CD4-positive, alpha-beta T cell (primary cell): ENCODE measurements at places on chromosomes 12 and 14.

DNA sequence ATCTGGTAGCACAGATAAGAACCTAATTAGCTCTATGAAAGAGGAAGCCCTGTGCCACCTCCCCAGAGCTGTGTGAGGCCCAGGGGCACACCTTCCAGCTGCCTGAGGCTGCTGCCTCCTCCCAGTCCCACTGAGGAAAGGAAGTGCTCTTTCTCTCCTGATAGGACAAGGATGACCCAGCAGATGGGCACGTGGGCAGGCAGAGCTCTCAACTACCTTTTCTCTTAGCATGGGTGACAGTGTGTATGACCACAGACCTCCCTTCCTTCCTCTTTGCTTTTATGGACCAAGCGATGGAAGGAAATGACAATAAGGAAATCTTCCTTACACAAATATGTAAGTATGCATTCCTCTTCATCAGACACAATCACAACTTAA is 127.6 kb upstream of the AMIGO2 start:
- DNase-seq, result no peak

GRCh38 chr14:73091044-73091443 is 32.7 kb downstream of the RBM25 start:
- DNase-seq, result no peak

- DNase-seq, result no peak
Measured at GRCh38 chr12:2535583-2536204, 259.1 kb upstream of the FKBP4 start.

GRCh38 chr14:36975834-36976233 is 196.6 kb downstream of the SLC25A21 start:
- DNase-seq, result no peak

DNA sequence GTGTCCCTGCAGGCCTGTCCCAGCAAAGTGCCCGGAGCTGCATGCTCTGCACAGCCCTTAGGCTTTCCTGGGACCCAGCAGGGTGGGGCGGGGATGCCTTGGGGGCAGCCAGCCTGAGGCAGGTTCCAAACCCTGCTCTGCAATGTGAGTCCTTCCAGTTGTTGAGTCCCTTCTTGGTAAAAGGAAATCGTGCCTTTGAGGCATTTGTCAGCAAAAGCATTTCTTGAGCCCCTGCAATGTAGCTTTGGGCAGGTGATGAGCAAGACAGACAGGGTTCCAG is 38.1 kb upstream of the TRAF3 start:
- no peak for DNase-seq

GRCh38 chr14:56659964-56660551 is 80.5 kb downstream of the TMEM260 start:
- no peak for DNase-seq

DNA sequence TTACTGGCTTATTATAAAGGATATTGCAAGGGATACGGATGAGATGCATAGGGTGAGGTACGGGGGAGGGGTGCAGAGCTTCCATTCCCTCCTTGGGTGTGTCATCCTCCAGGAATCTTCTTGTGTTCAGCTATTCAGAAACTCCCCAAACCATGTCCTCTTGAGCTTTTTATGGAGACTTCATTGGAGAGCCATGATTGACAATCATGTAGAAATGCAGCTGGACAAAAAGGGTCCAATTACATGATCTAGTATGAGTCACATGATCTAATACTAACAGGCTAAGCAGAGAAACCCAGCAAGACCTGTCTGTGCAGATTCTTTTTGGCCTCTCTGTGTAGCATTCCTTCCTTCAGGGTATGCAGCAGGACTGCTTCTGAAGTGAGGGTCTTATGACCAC is 23.9 kb upstream of the FLVCR2 start:
- no peak for DNase-seq

- no peak for DNase-seq
Measured at GRCh38 chr12:94775710-94776109, 125.4 kb upstream of the TMCC3 start.

GRCh38 chr12:18719922-18720510 is 17.8 kb downstream of the PLCZ1 start:
- DNase-seq, result no peak

DNA sequence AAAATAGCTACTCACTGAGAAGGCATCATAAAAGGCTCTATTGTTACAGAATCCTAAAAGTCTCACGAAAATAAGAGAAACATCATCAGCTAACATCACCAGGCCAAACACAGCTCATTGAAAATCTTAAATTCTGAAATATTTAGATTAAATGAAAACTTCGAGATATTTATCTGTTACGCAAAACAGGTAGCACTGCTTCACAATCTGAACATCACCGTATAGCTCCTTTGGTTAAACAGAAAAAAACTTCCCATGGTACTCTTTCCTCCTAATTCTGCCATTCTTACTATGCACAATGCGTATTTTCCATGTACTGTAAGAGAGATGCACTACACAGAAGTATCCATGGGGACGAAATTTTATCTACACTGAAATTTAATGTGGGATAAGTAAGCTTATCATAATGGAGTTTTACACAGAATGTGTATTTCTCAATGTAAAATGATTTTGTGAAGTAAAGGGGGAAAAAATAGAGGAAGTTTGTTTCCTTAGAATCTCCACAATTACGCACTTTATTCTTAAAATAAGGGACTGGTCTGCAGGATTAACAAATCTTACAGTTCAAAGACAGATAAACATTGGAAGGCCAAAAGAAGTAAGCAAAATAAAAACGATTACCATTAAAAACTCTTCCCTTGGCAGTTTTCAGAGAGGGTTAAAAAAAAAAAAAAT is 1.9 kb downstream of the SGPP1 start:
- no peak for DNase-seq

DNA sequence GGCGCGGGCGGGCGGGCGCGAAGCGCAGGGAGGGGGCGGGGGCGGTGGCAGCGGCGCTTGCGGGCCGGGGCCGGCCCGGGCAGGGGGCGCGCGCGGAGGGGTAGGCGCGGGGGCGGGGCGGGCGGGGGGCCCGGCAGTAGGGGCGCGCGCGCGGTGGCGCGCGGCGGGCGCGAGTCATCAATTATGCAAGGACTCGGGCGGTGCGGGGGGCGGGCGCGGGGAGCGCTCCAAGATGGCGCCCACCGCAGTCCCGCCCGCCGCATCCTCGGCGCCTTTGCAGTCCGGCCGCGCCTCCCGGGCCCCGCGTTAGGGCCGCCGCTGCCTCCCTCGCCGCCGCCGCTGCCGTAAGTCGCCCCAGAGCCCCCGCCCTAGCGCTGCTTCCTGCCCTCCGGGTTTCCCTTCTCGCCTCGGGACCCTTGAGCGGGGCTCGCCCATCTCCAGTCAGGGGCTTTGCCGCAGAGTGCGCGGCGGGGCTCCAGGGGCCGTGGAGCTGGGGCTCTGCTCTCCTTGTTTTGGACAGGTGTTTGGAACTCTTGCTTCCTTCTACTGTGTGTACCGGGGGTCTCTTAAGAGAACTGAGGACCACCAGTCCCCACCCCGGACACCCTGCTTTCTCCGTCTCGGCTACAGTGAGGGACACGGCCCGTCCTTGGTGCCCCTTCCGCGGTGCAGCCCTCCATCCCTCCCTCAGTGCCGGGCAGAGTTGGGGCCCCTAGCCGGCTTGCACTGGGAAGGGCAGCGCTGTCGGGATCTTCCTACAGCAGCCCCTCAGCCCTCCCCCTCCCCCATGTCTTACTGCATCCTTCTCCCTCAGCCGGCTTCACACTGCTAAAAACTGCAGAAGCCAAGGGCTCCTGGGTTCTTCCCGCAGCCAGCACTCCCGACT is at the start of gene SCN8A:
SCN8A (plus strand) TSS at position 218 of the 886 bp plus-strand sequence. CDS start 71,585 bp downstream, outside the sequence.
- no peak for DNase-seq

DNA sequence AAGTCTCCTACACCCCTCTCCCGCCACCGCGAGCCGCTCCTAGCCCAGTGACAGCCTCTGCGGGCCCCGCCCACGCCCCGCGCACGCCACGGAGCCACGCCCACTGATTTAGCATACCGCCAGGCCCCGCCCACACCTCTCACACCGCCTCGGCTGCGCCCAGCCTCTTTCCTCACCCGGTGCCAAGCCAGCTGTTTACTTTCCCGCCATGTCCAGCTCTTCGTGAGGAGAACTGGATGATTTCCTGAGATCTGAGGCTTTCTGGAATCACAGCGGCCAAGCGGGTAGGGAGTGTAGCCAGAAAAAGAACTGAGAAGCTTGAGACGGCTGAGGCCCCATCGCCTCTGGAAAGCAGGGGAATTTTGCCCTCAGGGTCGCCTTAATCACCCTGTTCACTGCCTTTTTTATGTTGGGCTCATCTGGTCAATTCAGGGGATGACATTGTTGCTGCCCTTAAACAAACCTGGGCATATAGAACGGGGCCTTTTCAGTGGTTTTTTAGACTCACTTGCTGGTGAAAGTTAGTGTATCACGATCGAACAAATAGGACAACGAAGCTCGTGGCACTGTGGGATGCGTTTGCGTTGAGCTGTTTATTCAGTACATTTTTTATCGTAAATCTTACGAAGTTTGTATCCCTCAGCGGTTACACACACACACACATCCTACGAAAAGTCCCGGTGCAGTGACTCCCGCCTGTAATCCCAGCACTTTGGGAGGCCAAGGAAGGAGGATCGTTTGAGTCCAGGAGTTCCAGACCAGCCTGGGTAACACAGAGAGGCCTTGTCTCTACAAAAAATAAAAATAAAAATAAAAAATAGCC is at the start of gene RNF212B:
RNF212B (plus strand) TSS at position 165 of the 823 bp plus-strand sequence. CDS start 2,410 bp downstream, outside the sequence.
- DNase-seq, result peak; percentile 75

DNA sequence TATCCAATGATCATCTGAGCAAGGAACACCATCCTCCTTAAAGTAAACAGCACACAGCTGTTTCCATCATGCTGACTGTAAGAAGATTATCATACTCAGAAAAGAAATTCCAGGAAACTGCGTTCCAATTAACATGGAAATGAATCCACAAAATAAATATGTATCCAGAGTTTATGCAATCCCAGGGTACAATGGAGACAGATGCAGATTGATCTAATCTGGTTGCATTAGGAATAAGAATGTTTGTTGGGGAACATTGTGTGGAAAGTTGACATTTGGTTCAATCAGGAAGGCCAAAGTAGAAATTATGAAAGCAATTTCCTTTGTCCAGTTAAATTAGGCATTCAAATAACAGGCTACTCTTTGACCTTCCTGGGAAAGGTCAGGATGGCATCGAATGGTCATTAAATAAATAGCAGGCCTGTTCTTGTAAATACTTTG is 236.9 kb upstream of the AMIGO2 start:
- DNase-seq, result no peak

- no peak for DNase-seq
Measured at GRCh38 chr14:97432586-97432985, 635.4 kb downstream of the VRK1 start.

- DNase-seq, result no peak
Measured at GRCh38 chr14:50669441-50669986, 1.4 kb upstream of the SAV1 start.

DNA sequence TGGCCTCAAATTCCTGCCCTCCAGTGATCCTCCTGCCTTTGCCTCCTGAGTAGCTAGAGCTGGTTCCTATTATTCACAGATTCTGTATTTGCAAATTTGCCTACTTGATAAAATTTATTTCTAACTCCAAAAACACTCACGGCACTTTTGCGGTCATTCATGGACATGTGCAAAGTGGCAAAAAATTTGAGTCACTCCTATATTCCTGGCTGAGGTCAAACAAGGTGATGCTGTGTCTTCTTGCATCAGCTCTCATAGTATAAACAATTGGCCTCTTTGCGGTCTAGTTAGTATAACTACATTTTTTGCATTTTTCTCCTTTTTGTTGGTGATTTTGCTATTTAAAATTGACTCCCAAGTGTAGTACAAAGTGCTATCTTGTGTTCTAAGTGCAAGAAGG is 24.7 kb downstream of the ATF1 start:
- no peak for DNase-seq

DNA sequence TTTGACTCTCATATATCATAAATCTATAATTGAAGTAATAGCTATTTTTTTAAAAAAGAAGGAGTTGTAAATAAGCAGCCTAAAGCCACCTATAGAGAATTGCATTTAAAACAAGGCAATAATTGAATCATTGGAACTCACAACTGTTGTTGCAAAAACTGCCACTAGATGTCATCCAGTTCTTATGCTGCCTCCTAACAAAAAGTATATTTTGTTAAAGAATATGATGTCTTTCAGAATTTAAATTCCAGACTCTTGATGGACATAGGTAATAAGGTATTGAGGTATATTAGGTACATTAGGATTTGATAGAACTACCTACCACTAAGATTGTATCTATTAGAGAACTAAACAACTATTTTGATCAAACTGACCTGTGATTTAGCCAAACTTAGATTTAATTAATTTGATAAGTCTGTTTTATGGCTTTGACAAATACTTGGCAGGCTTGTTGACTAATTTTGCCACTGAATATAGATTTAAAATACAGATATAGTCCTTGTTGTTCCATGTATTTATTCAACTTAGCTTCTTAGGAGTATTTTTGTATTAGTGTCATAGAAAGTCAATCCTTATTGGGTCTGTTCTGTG is 401.4 kb downstream of the RPL10L start:
- DNase-seq, result no peak

DNA sequence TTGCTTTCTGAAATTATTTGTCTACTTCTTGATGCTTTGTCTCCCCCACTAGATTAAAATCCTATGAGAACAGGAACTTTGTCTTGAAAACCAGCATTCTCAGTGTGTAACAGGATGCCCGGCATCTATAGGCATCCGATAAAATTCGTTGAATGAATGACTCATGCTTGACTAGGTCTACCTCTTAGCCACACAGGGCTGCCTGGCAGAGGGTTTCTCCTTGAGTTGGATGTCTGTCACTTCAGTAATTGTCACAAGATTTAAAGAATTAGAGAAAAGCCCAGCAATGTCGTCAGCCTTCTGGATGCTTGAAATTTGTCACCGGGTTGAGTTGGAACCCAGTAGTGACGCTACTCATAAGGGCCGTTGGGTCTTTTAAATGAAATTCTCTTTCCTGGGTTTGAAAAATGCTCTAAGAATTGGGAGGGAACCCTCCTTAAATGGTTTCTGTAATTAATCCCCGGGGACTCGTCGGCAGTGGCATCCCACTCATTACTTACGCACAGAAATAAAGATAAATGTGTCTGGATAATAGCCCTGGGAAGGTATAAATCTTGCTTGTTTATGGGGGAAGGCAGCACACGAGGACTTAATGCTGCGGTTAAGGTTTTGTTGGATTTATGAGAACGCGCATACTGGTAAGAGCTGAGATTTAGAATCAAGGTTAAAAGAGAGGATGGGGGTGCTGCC is 194.1 kb downstream of the AACS start:
- DNase-seq, result no peak

DNA sequence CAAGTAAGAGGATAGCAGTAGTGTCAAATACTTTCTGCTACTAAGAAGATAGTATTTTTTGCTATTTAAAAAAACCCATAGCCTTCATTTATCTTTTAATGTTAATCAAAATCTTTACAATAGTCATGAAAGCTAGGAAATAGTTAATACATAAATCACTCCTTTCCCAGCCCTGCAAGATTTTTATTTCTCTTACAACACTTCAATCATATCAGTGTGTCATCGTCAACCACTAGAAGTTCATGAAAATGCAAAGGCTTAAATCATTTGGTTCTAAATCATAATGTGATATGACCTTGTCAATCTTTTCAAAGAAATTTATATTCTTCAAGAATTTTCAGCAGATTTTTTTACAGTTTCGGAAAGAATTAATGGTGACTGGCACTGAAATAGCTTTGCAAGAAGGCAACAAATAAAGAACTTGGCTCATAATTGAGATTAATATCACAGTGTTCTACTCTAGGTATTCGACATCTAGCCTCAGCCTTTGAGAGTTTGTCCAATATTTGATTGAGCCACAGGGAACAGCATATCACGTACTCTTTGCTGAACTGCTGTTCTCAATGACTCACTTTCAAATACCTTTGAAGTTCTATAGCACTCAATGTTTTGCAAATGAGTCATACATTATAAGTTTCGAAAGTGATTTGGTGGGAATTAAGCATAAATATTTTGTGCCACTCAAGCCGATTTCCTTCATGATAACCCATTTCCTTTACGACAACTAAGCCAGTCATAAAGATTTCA is 384.0 kb upstream of the FOXG1 start:
- no peak for DNase-seq
